ENCODE measurements at places on chromosomes 2 and 18.

- no peak for DNase-seq
These were observed 41.2 kb downstream of the PAX3 start for GRCh38 chr2:222257645-222258044.

GRCh38 chr2:941871-942270 lies 8.8 kb upstream of the SNTG2 start:
- DNase-seq, result no peak

- DNase-seq, result no peak
These were observed 245.8 kb downstream of the KCNS3 start for GRCh38 chr2:18124116-18124835.

- DNase-seq, result no peak
These were observed 213.4 kb upstream of the BOD1L2 start for GRCh38 chr18:56933472-56933871.

DNA sequence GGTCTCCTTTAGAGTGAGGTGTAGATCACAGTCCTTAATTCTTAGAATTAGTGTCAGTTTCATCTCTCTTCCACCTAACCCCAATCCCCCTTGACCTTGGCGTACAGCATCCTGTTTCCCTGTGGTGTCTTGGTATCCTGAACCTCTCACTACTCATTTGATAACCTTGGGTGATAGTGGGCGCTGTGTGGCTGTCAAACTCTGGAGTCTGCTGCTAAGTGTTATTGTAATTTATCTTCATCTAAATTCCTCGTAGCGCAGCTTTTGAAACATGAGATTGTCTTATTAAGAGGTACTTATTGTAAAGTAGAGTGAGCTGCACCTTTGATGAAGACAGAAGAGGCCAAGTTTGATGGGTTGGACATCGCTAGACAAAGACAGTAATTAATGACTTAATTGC lies 222.6 kb upstream of the SPRED2 start:
- no peak for DNase-seq

DNA sequence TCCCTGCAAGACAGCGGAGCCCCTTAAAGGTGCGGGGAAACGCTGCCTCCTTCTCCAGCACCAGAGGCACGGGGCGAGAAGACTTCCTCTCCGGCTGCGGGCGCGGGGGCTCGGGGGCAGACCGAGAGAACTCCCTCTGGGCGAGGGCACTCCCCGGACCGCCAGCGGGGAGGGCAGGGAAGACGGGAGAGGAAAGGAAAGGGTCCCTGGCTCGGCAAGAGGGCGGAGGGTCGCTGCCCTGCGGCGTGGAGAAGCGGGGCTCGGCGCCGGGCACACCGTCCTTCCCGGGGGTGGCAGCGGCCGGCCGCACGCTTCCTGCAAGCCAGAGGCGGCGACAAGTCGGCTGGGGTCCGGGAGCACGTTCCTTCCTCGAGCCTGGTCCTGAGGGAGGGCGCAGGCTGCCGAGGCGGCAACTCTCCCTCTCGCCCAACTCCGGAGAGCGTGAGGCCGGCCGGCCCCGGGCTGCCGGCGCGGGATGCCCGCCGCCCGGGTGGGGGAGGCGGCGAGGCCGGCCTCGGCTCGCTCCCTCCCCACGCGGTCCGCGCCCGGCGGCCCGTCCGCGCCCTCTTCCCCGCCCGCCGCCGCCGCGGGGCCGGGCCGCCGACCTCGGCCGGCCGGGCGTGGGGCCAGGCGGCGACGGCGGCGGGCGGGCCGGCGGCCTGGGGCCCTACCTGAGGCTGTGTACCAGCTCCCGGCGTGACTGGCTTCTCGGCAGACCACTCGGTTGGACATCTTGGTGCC lies 1.1 kb downstream of the MEMO1 start:
- DNase-seq, result peak; percentile 47

- no peak for DNase-seq
These were observed 235.3 kb upstream of the ERBB4 start for GRCh38 chr2:212773808-212774339.

DNA sequence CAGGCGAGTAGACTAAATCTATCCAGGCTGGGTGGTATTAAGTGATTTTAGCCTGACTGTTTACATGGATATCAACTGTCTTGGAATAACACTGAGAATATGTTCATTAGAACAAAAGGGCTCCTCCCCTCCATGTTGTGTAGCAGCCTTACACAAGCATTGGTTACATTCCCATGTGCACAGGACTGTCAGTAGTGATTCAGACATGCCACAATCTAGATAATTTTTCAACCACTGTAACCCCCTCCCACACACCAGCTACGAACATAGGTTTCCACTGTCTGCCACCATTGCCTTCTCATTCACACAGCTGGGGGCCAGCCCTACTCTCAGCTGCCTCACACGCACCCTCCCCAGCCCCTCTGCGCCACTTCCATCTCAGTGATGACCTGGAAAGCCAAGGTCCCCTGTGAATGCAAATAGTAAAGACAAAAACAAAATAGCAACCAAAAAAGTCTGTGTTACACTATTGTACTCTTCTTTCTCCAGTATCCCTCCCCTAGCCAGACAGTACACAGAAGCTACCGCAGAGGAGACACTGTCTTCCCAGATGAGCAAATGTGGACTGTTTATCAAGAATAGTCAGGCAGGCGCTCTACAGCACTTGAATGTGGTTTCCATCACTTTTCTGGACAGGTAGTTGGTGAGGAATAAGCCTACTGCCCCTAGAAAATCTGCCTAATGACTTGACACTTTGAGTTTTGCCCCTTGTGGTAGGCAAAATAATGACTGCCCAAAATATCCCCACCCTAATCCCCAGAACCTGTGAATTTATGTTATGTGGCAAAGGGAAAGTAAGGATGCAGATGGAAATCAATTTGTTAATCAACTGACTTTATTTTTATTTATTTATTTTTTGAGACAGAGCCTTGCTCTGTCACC lies 27.9 kb upstream of the TYMS start:
- DNase-seq, result no peak

GRCh38 chr18:56258178-56258577 lies 380.2 kb downstream of the TXNL1 start:
- DNase-seq, result peak; percentile 8

DNA sequence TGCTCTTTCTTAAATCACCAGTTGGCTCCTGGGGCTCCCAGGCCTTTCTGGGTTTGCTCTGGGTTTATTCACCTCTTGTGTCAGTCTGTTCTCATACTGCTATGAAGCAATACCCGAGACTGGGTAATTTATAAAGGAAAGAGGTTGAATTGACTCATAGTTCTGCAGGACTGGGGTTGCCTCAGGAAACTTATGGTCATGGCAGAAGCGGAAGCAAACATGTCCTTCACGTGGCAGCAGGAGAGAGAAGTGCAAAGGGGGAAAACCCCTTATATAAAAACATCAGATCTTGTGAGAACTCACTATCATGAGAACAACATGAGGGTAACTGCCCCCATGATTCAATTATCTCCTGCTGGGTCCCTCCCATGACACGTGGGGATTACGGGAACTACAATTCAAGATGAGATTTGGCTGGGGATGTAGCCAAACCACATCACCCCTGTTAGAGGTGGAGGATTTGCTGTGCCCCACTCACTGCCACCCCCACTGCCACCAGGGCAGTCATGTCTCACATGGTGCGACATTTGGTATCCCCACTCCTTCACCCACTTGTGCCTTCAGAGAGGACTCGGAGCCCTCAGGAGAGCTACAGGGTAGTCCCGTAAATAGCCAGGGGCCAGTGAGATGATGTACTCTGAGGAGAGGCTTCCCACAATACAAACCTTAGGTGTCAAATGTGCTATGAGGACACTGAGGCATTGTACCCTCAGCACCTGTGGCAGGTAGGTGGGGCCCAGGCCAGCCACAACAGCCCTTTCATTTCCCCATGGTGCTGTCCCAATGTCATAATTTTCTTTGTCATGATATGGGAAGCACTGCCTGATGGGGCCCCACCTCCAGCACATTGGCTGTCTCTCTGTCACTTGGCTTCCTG lies 35.7 kb downstream of the CDC42EP3 start:
- DNase-seq, result no peak

GRCh38 chr2:135838502-135838901 lies 1.5 kb upstream of the LCT start:
- DNase-seq, result no peak

DNA sequence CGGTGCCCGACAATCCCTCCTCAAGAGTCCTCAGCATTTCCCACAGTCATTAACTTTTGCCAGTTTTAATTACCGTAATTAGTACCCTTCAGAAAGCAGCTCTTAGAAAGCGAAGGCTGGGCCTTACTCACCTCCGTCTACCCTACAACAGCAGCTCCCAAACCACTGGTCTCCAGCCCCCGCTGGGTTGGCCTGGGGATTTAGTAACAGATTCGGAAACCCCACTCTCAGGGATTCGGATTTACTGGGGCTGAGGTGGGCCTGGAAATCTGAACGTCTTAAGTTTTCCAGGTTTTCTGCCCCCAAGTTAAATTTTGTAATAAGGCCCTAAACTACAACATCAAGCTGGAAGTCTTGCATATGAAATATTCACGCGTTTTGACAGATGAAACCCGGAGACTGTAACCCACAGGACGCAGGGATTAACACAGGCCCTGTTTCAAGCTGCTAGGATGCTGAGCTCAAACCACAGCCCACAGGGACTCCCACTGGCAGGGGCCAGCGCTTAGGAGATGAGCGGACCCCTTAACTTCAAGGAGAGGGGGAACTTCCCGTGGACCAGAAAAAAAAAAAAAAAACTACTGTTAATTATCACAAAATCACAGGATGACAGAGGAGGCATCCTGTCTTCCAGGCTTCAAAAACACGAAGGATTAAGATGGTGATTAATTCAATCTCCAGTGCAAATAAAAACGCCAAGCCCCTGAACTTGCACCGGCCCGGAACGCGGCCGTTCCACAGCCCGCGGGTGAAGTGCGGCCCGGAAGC lies 985 bp downstream of the ILKAP start:
- DNase-seq, result peak; percentile 3

DNA sequence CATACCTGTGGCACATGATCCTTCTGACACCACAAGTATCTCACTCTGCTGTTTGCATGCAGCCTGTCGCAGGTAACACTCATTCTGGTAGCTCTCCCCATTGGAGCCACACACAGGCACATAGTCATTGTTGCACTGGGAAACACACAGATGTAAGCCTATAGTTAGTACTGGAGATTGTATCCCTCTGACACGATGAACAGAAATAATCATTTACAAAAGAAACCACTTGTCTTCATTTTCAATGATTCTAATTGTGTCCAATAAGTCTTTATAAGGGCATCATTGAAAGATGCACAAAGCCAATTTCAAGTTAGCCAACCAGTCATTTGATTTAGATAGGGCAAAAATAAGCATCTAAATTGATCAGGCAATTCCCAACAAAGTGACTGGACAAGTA lies 10.4 kb downstream of the TMEFF2 start:
- no peak for DNase-seq

DNA sequence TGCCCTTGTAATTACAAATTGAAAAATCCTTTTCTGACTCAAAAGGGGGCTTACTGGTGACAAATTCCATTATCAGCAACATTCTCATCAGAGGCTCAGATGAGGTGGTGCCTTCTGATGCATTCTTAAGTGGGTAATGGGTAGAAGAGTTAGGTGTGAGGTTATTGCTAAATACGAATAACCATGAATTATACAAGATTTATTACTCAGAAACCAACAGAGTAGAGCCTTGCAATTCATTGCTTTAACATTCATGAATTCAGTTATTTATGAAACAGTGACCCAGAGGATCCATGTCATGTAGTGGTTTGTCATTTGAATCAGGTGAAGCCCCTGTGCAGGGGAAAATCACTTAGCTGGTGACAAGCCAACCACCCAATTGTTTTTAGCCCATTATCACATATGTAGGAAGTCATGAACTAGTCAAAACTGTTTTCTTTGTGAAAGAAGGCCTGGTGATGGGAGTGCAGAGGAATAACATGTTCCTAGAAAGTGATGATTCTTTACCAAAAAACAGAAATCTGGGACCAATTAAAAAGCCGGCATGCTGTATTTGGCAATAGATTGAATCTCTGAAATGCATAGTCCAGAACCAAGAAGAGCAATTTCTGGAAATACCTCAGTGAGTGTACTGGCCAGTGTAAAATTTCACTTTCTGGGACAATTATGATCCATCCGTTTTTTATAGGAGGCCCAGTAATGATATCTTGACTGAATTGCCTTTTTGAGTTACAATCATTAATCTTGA lies 70.2 kb downstream of the CRIM1 start:
- no peak for DNase-seq

DNA sequence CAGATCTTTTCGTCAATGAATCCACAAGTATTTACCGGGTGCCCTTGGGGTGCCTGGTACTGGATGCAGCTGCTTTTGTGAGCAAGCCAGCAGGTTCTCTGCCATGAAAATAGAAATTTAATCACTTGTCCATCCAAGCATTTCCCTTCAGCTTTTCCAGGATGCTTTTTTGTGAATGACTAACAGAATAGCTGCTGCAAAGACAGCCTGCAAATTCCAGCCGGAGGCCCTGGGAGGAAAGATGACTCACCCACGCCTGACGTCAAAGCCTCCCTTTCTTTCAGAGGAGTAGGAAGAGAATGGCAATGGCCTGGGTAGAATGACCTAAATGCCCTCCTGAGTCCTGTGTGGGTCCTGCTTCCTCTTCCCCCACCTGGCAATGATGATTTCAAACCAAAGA lies 111.9 kb downstream of the AP1S3 start:
- peak; percentile 81 for DNase-seq

DNA sequence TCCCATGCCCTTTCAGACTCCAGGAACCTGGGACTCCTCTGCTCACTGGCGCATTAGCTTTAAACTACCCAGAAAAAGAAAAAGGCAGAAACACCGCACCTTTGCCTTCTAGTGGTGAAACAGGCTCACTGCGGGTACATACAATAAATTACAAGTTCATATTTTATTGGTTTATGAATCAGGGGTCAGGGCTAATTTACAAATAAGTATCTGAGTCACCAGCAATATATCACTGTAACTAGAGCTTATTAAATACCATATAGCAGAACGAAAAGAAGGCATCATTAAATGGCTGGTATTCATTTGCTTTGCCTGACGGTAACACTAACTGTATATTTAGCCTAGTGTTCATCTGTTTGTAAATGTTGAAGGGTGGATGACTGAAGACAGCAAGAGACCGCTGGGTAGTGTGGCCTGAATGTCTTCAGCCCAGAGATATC lies 26.9 kb upstream of the DTNB start:
- DNase-seq, result peak; percentile 43

- peak; percentile 16 for DNase-seq
These were observed 219.9 kb downstream of the SH3RF3 start for GRCh38 chr2:109348671-109349502.

DNA sequence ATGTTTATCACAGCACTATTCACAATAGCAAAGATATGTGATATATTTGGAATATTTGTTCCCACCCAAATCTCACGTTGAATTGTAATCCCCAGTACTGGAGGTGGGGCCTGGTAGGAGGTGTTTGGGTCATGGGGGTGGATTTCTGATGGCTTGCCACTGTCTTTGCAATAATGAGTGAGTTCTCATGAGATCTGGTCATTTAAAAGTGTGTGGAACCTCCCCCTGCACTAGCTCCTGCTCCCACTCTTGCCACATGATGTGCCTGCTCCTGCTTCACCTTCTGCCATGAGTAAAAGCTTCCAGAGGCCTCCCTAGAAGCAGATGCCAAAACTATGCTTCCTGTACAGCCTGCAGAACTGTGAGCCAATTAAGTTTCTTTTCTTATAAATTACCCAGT lies 72.2 kb upstream of the DYNC1I2 start:
- no peak for DNase-seq

GRCh38 chr18:34648269-34648985 lies 61.7 kb upstream of the DTNA start:
- DNase-seq, result no peak

All from HAP-1 (cell line).